AG04450 (cell line): ENCODE measurements at places on chromosomes 5 and 9.
A peak's percentile ranks its signal among the peaks of the same experiment; 100 is the strongest.

GRCh38 chr5:170611449-170612090, 107.8 kb downstream of the KCNIP1 start:
- DNase-seq, result no peak

- DNase-seq, result no peak
Observed at GRCh38 chr9:116144038-116144437, 9.6 kb upstream of the PAPPA start.

- no peak for DNase-seq
Observed at GRCh38 chr9:16371306-16371705, 499.2 kb downstream of the BNC2 start.

- DNase-seq, result no peak
Observed at GRCh38 chr9:126480813-126481212, 132.9 kb upstream of the LMX1B start.

- no peak for DNase-seq
Observed at GRCh38 chr9:76135902-76136301, 245.4 kb downstream of the PCSK5 start.

DNA sequence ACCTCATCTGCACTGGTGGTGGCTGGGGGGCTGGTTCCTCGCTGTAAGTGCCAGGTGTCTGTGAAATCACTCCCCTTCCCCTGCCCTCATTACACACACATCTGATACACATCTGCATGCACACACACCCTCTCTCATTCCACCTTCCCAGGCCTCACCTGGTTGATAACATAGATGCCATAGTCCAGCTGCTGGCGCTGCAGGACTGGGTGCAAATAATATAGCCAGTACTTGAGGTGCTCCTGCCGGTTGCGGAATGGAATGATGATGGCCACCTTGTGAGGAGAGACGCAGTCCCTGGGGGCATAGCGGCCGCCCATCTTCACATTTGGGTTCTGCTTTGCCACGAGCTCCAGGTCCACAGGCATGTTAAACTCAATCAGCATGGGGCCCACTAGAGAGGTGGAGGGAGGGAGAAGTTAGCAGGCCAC, 32.1 kb downstream of the B4GALT1 start:
- no peak for DNase-seq

- no peak for DNase-seq
Observed at GRCh38 chr9:129557192-129558036, 63.5 kb downstream of the C9orf50 start.

DNA sequence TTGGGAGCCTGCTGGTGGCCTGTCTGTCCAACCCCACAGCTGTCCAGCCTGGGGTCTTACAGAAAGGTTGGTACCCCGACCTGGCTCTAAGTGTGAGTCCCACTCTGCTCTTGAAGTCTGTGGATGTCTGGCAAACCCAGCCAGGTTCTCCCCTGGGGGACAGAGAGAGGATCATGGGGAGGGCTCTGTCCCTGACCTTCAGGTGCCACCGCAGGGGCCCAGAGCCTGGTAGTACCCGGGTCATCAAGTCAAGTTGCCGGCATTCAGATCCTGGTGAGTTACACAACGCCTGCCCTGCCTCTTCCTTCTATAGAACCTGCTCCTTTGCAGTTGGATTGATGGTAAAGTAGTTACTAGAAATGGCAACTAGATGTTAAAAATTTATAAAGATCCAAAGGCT, 66.7 kb downstream of the ADAMTS2 start:
- DNase-seq, result no peak

DNA sequence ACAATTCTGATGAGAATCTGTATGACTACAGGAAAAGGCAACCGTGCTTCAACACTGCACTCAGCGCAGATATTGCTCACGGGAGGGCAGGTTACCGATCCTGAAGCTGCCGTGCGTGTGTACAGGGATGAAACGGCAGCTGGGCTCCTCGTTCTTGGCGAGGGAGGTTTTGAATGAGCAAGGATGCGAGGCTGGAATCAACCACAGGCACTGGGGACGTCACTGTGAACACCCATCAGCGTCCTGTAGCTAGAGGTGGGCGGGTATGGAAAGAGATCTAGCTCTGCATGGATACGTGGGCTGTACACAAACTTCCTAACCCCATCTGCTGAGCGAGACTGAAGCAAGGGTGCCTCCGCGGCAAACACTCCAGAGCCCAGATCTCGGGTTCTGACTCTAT, 84.3 kb upstream of the COL5A1 start:
- no peak for DNase-seq

GRCh38 chr9:101792475-101792874, 54.0 kb upstream of the GRIN3A start:
- DNase-seq, result no peak

DNA sequence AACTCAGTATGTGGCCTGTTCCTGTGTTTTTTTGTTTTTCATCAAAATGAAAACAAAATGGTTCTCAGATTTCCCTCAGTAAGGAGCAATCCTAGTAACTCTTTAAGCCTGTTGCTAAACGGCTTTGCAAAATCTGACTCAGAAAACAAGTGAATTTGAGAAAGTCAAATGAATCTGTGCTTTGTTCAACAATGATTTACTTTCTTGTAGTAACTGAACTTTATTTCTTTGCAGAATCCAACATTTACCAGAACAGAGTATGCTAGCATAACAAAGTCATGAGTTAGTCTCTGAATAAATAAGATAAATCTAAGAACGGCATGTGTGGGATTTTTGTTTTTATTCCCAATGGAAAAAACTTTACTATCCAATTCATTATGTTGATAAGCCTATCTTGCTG, 93.8 kb downstream of the OXCT1 start:
- peak; percentile 6 for DNase-seq

DNA sequence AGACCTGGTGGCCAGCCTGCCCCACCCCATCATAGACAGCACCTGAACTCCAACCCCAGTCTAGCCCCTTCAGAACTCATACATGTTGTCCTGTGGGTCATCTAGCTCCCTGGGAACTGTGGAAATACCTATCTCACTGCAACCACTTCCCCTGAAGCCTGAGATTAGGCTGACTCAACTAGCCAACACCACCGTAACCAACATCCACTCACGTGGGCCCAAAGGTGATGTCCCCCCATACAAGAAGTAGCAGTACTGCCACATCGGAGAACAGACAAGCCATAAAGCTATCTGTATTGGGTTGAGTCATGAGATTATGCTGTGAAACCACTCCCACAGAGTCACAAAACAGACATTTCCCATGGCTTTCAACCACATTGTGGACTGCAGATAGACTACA, 46.6 kb downstream of the OSMR start:
- no peak for DNase-seq

GRCh38 chr5:141503681-141504080, 14.8 kb downstream of the PCDHGC5 start:
- DNase-seq, result no peak

DNA sequence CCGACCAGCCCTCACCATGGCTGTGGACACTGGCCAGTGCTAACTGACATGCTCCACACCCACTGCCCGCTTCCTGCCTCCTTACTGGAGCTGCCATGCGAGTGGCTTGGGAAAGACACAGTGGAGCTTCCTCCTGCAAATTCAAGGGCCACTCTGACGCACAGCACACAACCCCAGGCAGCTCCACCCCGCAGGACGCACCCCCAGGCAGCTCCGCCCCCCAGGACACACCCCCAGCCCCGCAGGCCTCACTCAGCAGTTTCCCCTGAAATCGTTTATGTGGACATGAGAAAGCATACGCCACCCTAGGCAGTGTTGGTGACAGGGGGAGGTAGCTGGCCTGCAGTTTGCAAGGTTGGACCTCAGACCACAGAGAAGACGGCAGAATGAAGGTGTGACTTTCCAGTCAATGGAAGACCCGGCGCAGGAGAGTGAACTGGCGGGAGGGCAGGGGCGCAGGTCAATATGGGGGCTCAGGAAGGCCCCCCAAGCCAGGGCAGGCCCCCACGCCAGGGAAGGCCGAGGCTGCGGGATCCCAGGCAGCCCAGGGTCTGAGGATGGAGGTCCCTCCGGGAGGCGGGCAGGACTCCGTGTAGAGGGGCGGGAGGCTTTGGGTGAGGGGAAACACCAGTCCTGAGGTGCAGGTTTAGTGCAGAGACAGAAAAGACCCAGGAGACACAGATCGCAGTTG, 21.6 kb downstream of the LPCAT1 start:
- no peak for DNase-seq

DNA sequence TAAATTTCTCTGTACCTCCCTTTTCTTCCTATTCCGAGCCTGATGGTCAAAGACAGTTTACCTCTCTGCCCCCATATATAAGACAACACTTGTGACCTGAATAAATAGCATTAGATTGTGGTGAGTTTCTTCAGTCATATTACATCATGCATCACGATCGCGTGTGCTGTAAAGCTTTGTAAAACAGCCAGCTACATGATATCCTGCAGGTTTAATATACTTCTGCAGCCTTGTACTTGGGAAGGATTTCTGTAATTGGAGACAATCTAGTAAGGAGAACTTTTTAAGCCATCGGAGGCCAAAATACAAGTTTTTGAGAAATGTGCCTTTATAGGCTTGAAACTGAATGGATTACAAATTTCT, 711.8 kb upstream of the WWC1 start:
- DNase-seq, result peak; percentile 2

DNA sequence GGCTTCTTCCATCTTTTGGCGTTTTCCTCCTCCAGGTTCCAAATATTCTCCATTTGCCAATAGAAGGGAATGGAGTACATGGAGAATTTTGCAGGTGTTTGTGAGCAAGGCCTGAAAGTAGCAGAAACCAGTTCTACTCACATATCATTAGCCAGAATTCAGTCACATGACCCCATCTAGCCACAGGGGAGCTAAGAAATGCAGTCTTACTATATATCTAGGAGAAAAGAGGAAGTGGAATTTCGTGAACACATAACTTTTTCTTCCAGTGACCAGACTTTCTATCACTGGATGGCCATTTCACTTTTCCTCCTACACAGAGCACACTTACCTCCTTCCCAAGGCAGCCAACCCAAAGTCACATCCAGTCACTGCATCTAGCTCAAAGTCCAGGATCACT, 55.1 kb downstream of the LOX start:
- DNase-seq, result no peak

DNA sequence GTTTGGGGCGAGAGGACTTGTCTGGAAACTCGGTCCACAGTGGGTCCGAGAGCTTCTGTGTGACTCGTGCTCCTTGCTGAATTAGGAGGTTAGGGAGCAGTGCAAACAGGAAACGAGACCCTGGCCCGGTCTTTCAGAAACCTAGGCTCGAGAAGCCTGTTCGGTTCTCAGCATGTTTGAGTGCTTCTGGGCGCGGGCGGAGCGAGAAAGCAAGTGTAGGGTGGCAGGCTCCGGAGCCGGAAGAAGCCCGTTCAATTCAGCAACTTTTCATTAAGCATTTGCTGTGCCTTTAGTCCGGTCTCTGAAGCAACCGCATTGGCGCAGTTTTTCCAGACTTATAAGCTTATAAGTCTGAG, 547 bp downstream of the CLTA start:
- no peak for DNase-seq

GRCh38 chr9:133210202-133210532, 1.1 kb upstream of the OBP2B start:
- no peak for DNase-seq

- DNase-seq, result no peak
Observed at GRCh38 chr9:95182854-95183563, 134.5 kb downstream of the FANCC start.

- no peak for DNase-seq
Observed at GRCh38 chr5:180083529-180084060, 12.0 kb upstream of the RNF130 start.

- DNase-seq, result no peak
Observed at GRCh38 chr5:5373351-5373989, 49.0 kb upstream of the ICE1 start.

- no peak for DNase-seq
Observed at GRCh38 chr5:154513669-154514084, 35.6 kb upstream of the HAND1 start.

GRCh38 chr5:20359377-20359776, 371.4 kb upstream of the CDH18 start:
- no peak for DNase-seq

DNA sequence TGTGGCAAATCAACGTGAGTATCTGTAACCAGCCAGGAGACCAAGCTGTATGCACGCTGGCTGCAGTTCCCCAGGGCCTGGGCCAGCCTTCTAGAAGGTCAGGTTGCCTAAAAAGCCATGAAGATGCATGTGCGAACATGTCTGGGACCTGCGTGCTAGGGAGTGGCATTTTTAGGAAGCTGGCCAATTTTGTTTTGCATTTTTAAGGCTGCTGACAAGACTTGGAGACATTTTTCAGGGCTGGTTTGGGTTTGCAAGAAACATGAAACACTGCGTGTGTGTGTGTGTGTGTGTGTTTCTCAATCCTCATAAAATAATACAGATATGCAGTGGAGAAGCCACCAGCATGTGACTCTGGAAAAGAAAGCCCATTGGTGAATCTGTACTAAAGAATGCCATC, 5.1 kb downstream of the TGFBI start:
- no peak for DNase-seq

DNA sequence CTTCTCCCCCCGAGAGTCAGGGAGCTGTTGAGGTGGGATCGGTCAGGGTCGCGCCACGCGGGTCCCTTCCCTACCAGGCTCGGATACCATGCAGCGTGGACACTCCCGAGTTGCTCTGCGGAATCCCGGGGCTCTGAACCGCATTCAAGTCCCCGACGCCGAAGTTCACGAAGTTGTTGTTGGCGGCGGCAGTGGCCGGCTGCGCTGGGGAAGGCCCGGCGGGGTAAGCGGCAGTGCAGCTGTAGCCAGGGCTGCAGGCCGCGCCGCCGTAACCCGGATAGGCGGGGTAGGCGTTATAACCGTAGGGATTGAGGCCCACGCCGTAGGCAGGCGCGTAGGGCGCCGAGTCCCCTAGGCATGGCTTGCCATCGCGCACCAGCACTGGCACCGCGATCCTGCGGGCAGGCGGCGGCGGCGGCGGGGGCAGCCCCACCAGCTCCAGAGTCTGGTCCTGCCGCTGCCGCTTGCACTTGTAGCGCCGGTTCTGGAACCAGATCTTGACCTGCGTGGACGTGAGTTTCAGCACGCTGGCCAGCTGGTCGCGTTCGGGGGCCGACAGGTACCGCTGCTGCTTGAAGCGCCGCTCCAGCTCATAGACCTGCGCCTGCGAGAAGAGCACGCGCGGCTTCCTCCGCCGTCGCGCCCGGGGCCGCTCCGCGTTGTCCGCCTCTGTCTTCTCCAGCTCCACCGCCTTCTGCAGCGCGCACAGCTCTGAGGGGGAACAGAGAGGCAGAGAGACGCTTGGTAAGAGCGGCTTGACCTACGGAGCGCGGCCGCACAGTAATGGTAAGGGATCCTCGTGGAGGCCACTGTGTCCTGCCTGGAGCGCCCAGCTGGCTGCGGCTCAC, 2.3 kb downstream of the NKX2-5 start:
- DNase-seq, result no peak

DNA sequence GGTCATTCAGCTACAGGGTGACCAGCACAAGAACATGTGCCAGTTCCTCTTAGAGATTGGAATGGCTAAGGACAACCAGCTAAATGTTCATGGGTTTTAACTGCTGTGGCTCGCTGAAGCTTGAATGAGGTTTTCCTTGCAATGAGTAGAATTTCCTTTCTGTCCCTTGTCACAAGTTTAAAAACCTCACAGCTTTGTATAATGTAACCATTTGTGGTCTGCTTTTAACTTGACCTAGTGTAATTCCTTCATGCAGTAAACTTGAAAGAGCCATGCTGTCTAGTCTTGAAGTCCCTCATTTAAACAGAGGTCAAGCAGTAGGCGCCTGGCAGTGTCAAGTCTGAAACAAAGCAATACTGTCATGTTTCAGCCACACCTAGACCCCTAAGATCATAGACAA, 181.3 kb upstream of the DMRT1 start:
- DNase-seq, result no peak
